Right cardiac atrium (tissue), 5 donors: ENCODE measurements at places on chromosomes 7 and 10. TPM values are rescaled to one million over a fixed set of nuclear protein-coding genes. Genes with fewer than 3 reads are reported as not detected.

- DNase-seq, result no peak
Observed at GRCh38 chr10:89637113-89637512, 7.9 kb downstream of the PANK1 start.

C10orf62 gene
- not detected for total RNA-seq

DNA sequence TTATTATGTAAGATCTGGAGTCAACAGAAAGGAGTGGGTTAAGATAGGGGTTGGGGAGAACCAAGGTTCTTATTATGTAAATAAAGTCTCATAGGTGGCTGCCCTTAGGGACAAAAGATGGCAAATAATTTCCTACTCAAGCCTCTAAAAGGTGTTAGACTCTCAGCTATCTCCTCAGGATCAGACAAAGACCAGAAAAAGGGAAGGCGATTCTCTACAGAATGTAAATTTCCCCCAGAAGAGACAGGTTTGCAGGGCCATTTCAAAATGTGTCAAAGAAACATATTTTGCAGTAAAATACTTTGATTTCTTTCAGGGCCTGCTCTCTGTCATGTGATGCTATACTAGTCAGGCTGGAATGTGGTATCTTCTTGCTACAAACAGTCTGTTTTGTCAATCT is 80.3 kb downstream of the MICU1 start:
- DNase-seq, result no peak

OPN4 gene
- total RNA-seq, result 1.0 TPM

DNA sequence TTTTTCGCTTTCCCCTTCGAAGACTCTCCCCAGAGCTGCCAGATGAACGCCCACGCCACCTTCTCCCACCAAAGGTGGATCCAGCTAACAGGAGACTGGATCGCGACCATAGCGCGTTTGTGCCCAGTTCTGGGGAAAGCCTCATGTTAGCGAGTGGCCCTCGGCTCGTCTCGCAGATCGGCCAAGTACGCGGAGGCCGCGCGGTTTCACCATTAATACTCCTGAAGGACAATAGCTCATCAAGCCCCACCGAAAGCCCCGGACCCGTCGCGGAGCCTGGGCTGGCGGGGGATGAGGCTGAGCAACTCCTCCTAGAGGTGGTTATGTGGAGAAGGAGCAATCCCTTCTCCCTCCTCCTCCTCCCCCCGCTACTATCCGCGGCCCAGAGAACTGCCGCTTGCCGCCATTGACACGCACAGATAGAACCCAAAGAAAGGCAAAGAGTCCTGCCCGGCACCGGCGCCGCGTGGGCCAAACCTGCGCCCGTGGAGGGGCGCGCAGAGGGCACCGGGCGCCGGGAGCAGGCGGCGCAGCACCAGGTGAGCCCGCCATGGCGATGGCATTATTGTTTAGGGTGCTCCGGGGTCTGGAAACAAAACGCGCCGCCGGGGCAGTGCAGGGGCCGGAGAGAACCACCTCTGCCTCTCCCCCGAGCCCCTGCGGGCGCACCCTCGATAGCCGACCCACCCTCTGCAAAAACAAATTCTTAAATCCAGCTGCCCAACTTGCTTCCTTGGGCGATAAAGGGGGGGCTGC is at the start of gene MACROH2A2:
Gene MACROH2A2, plus strand, starts transcription at position 385 of the 756 bp plus-strand sequence. CDS start 22,813 bp downstream, outside the sequence.
- peak; percentile 84 for DNase-seq

DNA sequence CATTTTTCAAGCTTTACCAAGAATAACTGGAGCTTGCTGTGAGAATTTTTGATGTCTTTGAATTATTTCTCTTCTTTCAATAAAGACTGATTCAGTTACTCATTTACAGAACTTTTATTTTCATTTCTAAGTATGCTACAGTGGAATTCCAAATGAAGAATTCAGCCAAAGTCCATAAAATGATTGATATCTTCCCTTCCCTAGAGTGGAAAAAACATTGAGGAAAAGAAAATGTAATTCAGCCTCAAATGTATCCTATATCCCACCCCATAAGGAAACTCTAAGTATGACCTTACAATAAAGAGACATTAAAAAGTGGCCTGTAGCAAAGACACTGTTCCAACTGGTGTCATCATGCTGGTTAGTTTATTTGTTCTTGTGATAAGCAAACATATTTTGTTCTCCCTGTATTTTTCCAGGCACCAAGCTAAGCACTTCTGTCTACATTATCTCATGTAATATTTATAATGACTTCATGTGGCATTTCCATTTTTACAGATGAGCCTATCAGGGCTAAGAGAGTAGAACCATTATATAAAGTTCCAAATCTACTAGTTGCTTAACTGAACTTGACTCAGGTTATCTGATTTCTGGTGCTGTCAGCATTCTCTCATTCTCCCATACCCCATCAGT is 450.4 kb downstream of the NEBL start:
- no peak for DNase-seq

MALRD1 gene
- total RNA-seq, result 0.58 TPM

KAZALD1 gene
- total RNA-seq, result 12.1 TPM

GRCh38 chr7:55457801-55458200 is 92.7 kb downstream of the LANCL2 start:
- no peak for DNase-seq

- no peak for DNase-seq
Observed at GRCh38 chr7:66503036-66503370, 125.7 kb upstream of the KCTD7 start.

DNA sequence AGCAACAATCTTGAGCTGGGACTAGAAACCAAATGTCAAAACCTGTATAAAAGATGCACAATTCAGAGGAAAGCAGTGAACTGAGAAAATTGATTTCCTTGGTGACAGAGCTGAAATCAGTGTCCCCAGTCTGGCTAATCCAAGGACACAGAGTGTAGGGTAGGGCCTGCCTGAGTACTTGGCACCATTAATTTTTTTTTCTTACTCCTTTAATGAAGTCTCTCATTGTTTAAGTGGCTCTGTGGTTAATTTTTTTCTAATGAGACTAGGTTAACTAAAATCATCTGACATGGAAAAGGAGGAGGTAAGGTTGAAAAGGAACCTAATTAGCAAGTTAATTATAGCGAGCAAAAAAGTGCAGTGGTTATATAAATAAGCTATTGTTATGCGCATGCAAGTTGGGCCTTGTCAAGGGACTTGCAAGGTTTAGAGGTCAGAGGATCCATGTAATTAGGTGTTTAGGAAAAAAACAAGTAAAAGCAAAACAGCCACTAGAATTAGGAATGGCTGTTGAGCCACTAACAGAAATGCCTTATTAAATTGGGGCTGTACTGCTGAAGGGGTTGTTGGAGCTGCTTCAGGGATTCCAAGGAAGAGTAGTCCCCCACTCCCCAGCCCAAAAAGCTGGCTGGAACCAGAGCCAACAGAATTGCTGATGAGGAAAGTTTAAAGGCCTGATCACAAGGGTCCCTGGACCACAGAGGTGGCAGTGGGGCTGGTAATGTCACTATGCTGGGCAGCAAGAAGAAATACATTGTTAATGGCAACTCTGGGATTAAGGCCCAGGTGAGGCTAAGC is 58.9 kb upstream of the STRIP2 start:
- no peak for DNase-seq

DYDC2 gene
- not detected for total RNA-seq

TMEM178B gene
- total RNA-seq, result 35.0 TPM

GRCh38 chr10:92508866-92509265 is 65.0 kb downstream of the IDE start:
- no peak for DNase-seq

HIPK2 gene
- 92.6 TPM for total RNA-seq

- no peak for DNase-seq
Observed at GRCh38 chr10:100980311-100980710, 7.0 kb downstream of the MRPL43 start.

GRCh38 chr7:94414481-94414880 is 19.8 kb downstream of the COL1A2 start:
- DNase-seq, result no peak

NME8 gene
- total RNA-seq, result not detected

PSD gene
- 6.2 TPM for total RNA-seq

LMOD2 gene
- total RNA-seq, result 704 TPM

GRCh38 chr7:4694305-4694704 is 12.2 kb downstream of the FOXK1 start:
- no peak for DNase-seq

- DNase-seq, result no peak
Observed at GRCh38 chr7:71488308-71488707, 356.4 kb downstream of the GALNT17 start.
